ENCODE measurements at places on chromosomes 7 and 10. TPM values are rescaled to one million over a fixed set of nuclear protein-coding genes. Genes with fewer than 3 reads are reported as not detected.

The ST8SIA6 gene
- 0.52 TPM for total RNA-seq

The ALOX5 gene
- 3.1 TPM for total RNA-seq

The ASAH2 gene
- total RNA-seq: under 0.01 TPM

The DLX6 gene
- total RNA-seq: not detected

The HABP2 gene
- total RNA-seq: under 0.01 TPM

The STEAP4 gene
- 3.7 TPM for total RNA-seq

The LEP gene
- under 0.01 TPM for total RNA-seq

The PLAU gene
- total RNA-seq: 21.4 TPM

The UBE2D4 gene
- 8.9 TPM for total RNA-seq

The GNG11 gene
- 20.4 TPM for total RNA-seq

The MAP3K8 gene
- total RNA-seq: 16.7 TPM

The EBF3 gene
- 33.4 TPM for total RNA-seq

The INMT gene
- total RNA-seq: 35.5 TPM

The CALHM3 gene
- not detected for total RNA-seq

The NPM3 gene
- 62.6 TPM for total RNA-seq

The FANK1 gene
- total RNA-seq: not detected

The ANKRD61 gene
- not detected for total RNA-seq

The SKIDA1 gene
- total RNA-seq: 2.1 TPM

The GIMAP5 gene
- 21.4 TPM for total RNA-seq

The ARHGEF35 gene
- 1.6 TPM for total RNA-seq

The TMEM26 gene
- 15.7 TPM for total RNA-seq

The GPC2 gene
- 5.2 TPM for total RNA-seq

The BAIAP2L1 gene
- total RNA-seq: 1.6 TPM

The OPN4 gene
- not detected for total RNA-seq

The FIS1 gene
- total RNA-seq: 188 TPM

The CHRM2 gene
- total RNA-seq: 0.52 TPM

The MRC1 gene
- total RNA-seq: 27.1 TPM

The OR2A1 gene
- under 0.01 TPM for total RNA-seq

The ZMIZ1 gene
- total RNA-seq: 11.5 TPM

The WNT2 gene
- total RNA-seq: 3.1 TPM

The PAPOLB gene
- under 0.01 TPM for total RNA-seq

The MBL2 gene
- not detected for total RNA-seq

The LGI1 gene
- 9.4 TPM for total RNA-seq

The CPN1 gene
- not detected for total RNA-seq

The AGAP5 gene
- 4.7 TPM for total RNA-seq

Measured in skeletal muscle tissue (tissue), 5 donors.